Activated CD4-positive, CD25-positive, alpha-beta regulatory T cell treated with anti-CD3 and anti-CD28 coated beads, Interleukin-2, amount 50 U/mL, for 24 hours (primary cell): ENCODE measurements at places on chromosomes 7 and 10.

- no peak for ATAC-seq
Observed at GRCh38 chr7:74266191-74266963, 12.2 kb upstream of the RFC2 start.

- no peak for ATAC-seq
Observed at GRCh38 chr7:156082048-156083040, 270.1 kb upstream of the SHH start.

GRCh38 chr7:45089341-45089891, 647 bp upstream of the NACAD start:
- peak; percentile 23 for ATAC-seq

- ATAC-seq = no peak
Observed at GRCh38 chr7:93992421-93993110, 11.6 kb downstream of the BET1 start.

DNA sequence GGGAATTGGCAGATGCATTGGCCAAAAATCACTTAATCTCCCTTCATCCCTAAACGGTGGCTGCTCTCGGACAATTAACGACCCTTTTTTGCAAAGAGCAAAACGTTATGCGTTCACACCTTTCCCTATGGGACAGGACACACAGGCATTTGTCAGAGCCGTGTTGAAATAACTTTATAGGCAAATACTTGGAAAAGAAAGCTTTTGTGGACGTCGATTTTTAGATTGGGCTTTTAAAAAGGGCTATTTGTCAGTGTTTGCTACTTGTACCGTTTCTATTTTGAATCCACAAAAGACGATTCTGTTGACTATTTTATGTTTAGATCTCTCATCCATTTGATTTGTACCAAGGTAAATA, 245.6 kb downstream of the SLC25A13 start:
- no peak for ATAC-seq

DNA sequence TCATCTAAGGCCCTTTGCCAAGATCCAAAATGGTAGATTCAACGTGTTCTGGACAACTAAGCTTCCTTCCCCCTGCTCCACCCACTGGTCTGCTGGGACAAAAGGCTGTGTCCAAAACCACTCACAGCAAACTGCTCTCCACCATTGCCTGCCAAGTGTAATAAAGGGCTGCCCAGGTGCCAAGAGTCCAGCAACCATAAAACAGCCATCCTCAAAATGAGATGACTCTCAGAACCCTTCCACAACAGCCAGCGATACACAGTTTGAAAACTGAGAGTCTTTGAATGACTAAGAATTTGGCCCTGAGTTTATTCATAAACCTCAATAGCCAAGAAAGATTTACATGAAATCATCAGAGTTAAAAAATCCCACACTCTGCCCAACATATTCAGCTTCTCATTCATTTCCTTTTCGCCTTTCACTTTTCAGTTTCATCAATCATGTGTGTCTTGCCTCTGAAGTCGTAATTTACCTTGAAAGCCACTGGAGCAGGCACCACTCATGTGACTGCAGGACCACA, 658.1 kb upstream of the MGMT start:
- ATAC-seq = no peak

DNA sequence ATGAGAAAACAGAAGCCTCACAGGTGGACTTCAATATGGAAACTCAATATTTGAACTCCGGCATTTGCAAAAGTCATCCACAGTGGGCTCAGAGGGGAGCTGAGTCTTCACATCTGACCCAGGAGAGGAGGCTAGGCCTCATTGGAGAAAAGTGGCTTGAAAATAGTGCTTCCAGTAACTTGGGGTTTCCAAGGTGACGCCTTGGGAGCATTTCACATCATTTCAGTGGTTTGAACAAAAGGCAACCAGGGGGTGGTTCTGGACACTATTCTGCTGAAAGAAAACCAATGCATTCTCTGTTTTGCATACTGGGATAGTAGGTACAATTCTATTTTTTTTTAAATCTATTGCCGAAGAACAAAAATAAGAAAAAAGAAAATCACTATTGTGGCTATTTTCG, 599.2 kb upstream of the POM121L12 start:
- no peak for ATAC-seq

DNA sequence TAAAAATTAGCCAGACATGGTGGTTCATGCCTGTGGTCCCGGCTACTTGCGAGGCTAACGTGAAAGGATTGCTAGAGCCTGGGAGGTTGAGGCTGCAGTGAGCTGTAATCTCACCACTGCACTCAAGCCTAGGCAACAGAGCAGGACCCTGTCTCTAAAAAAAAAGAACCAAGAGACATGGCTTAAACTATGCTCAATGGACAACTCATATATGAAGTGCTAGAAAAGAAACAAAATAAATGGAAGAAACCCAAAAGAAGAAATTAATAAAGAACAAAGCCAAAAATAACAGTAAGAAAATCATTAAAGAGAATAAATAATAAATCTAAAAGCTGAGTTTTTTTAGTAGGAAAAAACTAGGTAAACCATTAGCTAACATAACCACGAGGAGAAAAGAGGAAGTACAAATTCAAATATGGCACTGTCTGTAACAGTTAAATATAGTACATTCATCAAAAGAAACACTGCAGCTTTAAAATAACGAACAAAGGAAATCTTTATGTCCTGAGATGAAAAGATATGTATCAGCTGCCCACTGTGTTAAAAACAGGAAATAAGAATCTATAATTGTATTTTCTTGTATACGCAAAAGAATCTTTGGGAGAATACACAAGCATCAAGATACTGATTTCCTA, 48.7 kb downstream of the UPF2 start:
- ATAC-seq = no peak

GRCh38 chr7:104367926-104368325, 39.5 kb downstream of the LHFPL3 start:
- no peak for ATAC-seq

DNA sequence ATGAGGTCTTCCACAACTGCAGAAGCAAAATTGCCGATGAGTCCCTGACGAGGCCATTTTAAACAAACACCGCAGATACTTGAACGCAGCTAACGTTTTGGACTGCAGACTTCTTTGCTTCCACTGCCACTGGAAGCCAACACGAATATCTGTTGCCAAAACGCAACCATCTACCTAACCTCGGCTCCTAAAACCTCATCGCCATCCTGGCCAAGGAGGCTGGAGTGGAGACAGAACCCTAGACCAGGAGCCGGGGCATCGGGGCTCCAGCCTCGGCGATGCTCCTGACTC, 493 bp downstream of the WDR91 start:
- peak; percentile 2 for ATAC-seq

GRCh38 chr10:91287276-91287675, 66.8 kb downstream of the PCGF5 start:
- no peak for ATAC-seq

DNA sequence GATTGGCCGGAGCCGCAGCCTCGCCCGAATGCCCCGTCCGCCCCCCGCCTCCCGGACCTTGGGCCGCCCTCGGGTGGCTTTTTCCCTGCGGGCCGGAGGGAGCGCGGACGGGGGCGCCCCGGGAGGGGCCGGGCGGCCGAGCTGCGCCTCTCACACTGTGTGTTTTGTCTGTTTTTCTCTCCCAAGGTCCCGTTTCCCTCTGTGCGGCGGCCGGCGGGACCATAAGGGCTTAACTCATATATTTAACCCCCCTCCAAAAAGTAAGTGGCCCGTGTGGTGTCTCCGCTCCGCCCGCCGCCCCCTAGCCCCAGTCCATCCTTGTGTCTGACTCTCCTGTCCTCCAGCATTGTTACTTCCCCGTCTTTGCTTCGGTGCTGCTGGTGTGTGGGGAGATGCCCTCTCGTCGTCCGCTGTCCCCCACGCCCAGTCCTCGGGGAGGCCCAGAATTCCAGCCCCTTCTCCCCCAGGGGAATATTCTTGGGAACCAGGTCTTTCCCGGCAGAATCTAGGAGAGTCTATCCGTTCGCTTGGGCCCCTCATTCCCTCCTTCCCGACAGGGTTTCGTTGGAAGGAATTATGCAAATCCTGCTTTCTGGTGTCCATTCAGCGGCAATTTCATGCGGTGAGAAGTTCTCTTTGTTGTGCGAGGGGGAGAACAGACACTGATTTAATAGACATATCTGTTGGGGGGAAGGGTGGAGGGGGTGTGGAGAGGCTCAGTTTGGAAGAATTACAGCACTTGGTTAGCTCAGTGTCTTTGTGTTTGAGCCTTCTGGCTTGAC, 1.3 kb downstream of the LCOR start:
- no peak for ATAC-seq

DNA sequence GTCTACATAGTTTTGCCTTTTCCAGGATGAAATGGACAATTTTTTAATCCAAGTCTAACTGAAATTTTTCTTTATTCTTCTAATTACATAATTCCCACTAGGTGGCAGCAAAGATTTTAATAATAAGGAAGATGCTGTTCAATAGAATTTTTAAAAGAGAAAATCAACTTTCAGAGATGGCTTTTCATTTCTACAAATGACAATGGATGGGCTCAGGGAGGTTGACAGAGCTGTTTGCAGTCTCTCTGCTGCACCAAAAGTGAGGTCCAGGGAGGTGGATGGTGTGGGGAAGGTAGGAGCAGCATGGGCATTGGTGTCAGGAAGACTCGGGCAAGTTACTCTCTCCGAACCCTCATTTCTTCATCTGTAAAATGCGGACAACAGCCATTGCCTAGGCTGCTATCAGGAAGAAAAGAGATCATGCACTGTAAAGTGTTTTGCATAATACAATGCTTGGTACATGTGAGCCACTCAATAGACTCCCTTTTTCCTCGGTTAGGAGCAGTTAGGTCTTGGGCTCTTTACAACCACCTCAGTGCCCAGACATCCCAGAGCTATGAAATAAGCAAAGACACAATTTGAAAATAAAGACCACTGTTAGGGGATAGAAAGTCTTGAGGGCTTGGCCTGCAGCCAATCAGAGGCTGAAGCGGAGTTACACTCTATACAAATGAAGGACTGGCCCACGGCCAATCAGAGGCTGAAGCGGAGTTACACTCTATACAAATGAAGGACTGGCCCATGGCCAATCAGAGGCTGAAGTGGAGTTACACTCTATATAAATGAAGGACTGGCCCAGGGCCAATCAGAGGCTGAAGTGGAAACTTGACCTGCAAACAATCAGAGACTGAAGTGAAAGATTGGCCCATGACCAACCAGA, 107.1 kb downstream of the ABLIM1 start:
- ATAC-seq = no peak

GRCh38 chr10:122990278-122990677, 10.1 kb downstream of the PSTK start:
- no peak for ATAC-seq

GRCh38 chr7:77281780-77282478, 82.3 kb upstream of the FGL2 start:
- no peak for ATAC-seq

GRCh38 chr7:26467541-26467940, 175.9 kb downstream of the SNX10 start:
- no peak for ATAC-seq

DNA sequence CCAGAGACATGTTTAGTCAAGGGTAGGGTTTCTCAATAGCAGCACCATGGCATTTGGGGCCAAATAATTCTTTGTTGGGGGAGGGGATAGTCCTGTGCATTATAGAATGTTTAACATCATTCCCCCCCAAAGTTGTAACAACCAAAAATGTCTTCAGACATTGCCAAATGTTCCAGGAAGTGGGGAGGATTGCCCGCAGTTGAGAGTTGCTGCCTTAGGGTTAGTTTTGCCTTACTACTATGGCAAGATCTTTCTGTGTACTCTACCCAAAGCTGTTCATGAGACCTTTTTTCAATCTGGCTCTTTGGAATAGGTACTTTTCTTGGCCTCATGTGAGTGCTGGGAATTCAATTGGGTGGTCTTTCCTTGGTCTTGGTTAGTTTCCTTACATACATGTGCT, 34.1 kb downstream of the SAMD8 start:
- ATAC-seq = no peak

- peak; percentile 91 for ATAC-seq
Observed at GRCh38 chr10:79286318-79286951, 60.8 kb upstream of the PPIF start.

- no peak for ATAC-seq
Observed at GRCh38 chr7:89054361-89054760, 258.8 kb upstream of the TEX47 start.

DNA sequence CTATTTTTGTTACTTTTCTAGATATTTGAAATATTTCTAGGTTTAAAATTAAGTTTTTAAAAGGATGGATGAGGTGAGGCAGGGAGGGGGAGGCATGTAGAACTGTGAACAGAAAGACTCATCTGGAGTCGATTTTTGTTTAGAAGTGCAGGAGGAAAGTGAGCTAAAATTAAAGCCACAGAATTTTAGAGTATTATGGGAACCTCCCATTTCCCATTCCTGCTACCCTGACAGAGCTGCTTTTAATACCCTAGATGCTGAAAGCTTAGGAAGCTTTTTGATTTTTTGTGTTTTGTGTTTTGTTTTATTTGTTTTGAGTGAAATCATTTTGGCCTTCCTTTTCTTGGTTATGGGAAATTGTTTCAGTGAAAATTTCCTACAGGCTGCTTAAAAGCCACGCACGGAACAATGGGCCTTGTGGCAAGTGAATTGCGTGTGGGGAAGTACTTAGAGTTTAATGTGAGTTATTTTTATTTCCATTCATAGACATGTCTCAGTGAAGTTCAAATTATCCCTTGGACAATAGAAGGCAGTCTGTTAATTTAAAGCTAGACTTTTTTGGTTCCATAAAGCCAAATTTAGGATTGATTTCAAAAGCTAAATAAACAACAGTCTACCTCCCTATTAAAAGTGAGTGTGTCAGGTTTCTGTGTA, 102.0 kb upstream of the HDAC9 start:
- ATAC-seq = no peak

GRCh38 chr10:70954381-70955176, 66.2 kb upstream of the PCBD1 start:
- no peak for ATAC-seq

GRCh38 chr10:70887804-70888800, at the start of gene PCBD1:
PCBD1 (minus strand) TSS chr10:70888565; CDS start chr10:70888533, 32 bp downstream.
- ATAC-seq = peak; percentile 85

DNA sequence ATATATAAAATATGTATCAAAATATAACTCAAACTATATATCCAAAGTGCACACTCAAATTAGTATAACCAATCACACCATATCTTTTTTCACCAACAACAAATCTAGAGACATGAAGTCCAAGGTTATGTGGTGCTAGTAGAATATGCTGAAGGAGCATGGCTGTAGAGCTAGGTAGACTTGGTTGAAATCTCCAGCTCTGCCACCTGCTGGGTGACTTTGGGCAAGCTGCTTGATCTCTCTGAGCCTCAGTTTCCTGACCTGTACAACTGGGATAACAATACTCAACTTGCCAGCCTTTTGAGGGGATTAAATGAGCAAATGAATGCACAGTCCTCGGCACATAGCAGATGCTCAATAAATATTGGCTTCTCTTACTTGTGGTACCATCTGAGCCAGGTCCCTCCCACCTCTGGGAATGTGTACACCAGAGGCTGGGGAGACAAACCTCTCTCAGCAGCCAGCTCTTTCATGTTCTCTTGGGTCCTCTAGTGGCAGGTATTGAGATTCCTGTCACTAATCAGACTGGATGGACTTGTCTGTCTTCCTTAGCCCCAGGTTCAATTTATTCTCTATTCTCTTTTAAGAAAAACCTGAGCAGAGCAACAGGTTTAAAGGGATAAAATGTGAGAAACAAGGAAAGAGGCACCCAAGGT, 94.3 kb upstream of the PDE1C start:
- ATAC-seq = no peak

DNA sequence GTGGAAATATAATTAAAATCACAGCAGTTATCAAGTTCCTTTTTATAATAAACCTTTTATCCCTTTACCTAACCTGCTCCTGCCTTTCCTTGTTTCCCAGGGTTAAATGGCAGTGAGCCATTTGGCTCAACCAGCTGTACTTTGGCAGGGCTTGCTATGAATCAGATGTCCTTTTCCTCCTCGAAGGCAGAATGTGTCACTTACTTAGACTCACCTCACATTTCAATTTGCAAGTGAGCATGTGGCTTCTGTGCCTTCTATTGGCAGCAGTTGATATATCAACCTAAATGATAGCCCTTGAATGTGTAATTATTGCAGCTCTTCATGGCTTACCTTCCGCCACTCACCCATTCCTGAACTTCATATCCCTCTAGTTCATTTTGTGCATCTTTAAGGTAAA, 301.7 kb downstream of the CSTF2T start:
- no peak for ATAC-seq
